ENCODE measurements at places on chromosomes 2 and 18.
A peak's percentile ranks its signal among the peaks of the same experiment; 100 is the strongest.

DNA sequence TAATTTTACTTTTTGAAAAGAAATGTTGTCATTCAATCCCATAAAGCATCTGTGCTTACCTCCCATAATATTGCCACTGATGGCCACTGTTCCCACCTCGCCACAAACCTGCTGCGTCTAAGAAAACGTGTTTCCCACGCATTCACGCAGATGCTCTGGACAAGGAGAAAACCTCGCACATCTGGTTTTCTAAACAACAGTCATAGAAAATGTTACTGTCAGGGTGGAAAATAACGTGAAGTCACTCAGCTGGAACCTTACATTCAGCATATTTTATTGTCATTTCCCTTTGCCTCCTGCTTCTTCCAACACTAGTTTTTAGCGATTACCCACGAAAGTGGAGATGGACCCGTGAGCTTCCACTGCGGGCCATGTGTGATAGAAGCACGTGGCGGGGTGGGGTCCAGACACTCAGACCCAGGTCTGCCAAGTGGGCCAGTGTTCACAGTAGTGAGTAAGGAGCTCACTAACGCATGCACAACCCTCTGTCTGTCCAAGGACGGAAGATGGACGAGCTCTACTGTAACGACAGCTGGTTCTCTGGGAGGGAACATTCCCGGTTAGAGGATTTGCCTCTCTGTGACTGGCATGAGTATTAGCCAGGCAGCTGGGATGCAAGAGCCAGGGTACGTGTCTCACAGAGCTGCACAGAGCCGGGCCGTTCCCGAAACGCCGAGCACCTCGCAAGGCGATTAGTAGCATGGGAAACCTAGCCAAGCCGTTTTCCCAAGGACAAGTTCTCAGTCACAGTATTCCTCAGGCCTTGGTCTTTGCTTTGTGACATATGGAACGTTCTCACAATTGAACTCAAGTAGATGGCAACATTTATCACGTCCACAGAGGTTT lies 94.5 kb downstream of the MTCL1 start:
- no peak for DNase-seq

DNA sequence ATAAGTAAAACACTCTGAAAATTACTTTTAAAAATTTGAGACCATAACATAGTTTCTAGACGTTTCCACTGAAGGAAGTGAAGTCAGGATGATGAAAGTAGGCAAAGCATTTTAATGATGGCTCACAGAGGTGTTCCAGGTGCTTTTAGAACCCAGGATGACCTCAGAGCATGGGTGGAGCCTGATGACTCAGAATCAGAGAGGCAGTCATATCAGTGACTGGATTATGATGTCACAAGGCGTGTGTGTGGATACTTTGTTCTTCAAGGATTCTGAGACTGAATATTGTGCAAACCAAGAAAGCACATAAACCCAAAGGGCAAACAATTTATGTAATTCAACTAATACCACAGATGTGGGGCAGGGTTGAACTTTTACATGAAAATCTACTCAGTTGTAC lies 208.0 kb upstream of the FBXO11 start:
- DNase-seq, result peak; percentile 71

- no peak for DNase-seq
Measured at GRCh38 chr2:232466221-232466620, 10.3 kb downstream of the ALPI start.

GRCh38 chr18:39561126-39561525 lies 1995.5 kb upstream of the CELF4 start:
- DNase-seq, result no peak

DNA sequence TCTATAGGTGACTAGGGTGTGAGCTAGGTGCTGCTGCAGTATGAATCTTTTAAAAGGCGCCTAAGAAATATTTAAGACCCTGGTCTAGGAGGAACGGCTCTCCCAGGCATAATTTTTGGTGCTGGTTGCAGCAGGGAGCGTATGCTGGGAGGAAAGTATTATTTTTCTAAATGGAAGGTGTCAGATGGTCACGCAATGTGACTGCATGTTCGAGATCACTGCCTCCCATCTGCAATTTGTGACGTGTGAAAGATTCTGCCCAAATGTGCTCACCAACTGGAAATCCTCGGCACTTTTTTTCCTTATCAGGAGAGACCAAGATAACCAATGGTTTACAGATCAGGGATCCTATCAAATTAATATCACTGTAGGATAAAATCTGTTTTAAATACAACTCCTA lies 95.6 kb upstream of the KLHL14 start:
- DNase-seq, result no peak

DNA sequence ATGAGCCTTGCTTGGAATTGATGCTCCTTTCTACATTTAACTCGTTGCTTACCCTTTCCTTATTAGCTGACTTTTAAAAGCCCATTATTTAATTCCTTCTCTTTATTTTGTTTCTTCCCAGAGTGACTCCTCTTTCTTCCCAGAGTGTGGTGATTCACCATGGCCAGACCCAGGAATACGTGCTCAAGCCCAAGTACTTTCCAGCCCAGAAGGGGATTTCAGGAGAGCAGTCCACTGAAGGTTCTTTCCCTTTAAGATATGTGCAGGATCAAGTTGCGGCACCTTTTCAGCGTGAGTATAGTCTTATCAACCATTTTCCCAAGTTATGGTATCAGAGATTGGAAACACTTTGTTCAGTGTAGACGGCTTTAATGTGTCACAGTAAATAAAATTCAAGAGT lies 163.7 kb downstream of the LTBP1 start:
- no peak for DNase-seq

DNA sequence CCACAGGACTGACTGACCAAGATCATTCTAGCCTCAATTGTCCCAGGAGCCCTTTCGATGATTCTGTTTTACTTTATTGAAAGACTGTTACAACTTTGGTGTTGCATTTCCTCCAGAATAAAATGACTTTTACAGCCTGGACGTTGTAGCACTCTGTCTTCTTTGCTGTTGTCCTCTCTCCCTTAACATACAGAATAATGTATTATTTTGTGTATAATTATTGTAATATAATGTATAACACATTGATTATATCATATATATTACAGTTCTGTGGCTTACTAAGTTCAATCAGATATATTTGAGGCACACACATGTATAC lies 380 bp upstream of the FANCL start:
- DNase-seq, result no peak

GRCh38 chr2:136497709-136498108 lies 267.6 kb upstream of the THSD7B start:
- no peak for DNase-seq

GRCh38 chr2:8974016-8974415 lies 29.5 kb downstream of the MBOAT2 start:
- DNase-seq, result no peak

- peak; percentile 37 for DNase-seq
Measured at GRCh38 chr2:26770986-26771586, 7.0 kb downstream of the SLC35F6 start.

- DNase-seq, result no peak
Measured at GRCh38 chr2:16204886-16205620, 264.7 kb downstream of the MYCN start.

- no peak for DNase-seq
Measured at GRCh38 chr2:194491409-194492115, 1165.5 kb upstream of the SLC39A10 start.

GRCh38 chr2:131030478-131030971 lies 62.7 kb downstream of the FAM168B start:
- DNase-seq, result no peak

DNA sequence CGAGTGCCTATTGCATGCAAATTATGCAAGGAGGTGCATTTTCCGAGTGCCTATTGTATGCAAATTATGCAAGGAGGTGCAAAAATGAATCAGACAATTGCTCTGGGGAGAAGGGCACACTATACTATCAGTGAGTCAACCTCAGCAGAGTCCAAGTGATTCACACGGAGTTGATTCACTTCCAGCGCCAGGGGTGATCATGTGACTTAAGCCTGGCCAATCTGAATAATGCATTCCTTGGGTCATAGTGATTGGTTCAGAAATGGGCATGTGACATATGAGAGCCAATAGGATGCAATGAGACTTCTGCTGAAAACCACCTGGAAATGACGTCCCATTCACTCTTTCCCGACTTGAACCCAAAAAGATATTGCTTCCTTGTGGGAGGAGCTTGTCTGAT lies 152.2 kb downstream of the DAW1 start:
- DNase-seq, result peak; percentile 3

- no peak for DNase-seq
Measured at GRCh38 chr18:34085140-34085739, 139.5 kb downstream of the NOL4 start.

DNA sequence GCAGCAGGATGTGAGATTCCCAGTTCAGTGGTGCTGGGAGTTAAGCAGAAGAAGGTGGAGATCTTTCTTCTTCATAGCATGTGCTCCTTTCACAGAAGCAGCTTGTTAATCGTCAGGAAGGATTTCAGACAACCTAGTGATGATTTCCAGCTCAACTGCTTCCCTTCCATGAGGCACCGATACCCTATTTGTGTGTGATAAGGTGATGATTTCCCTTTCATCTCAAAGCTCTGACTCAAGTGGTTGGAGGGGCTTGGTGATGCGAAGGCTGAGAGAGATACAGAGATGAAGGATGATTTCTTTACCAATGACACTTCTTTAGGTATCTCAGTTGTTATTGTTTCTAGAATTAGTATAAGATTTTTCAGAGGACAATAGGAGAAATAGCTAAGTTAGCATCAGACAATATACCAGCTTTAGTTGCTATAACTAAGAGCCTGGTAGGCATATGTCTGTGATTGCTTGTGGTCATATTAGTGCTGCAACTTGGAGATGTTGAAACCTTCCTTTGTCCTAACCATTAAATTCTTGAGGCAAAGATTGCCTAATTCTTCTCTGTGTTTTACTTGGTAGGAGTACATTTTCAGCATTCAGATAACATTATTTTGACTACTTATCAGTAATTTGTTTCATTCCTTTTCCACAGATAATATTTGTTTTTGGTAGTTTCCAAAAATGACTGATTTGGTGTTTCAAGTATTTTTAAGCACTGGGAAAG lies 111.3 kb downstream of the PLCL1 start:
- peak; percentile 27 for DNase-seq

GRCh38 chr18:56541793-56542192 lies 96.6 kb downstream of the TXNL1 start:
- peak; percentile 51 for DNase-seq

- DNase-seq, result peak; percentile 15
Measured at GRCh38 chr18:54260396-54261072, 8.8 kb upstream of the POLI start.

DNA sequence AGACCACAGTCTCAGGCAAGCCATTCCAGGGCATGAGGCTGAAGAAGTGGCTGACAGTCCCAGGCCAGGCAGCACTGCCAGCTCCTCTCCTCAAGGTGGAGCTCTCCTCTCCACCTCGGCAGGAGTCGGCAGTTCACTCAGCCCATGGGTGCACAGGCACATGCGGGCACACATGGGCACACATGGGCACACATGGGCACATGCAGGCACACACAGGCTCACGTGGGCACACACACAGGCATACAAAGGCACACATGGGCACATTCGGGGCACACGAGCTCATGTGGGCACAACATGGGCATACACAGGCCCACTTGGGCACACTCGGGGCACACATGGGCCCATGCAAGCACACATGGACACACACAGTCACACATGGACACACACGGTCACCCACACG lies 65.3 kb upstream of the TAF1B start:
- peak; percentile 31 for DNase-seq

- DNase-seq, result no peak
Measured at GRCh38 chr2:212538305-212539071, at the start of gene ERBB4. Gene ERBB4 (minus strand): TSS chr2:212538802. CDS start chr2:212538530, 272 bp downstream.

GRCh38 chr2:103009871-103010270 lies 248.0 kb downstream of the TMEM182 start:
- no peak for DNase-seq

- DNase-seq, result peak; percentile 59
Measured at GRCh38 chr2:43519643-43520221, 76.1 kb downstream of the THADA start.

DNA sequence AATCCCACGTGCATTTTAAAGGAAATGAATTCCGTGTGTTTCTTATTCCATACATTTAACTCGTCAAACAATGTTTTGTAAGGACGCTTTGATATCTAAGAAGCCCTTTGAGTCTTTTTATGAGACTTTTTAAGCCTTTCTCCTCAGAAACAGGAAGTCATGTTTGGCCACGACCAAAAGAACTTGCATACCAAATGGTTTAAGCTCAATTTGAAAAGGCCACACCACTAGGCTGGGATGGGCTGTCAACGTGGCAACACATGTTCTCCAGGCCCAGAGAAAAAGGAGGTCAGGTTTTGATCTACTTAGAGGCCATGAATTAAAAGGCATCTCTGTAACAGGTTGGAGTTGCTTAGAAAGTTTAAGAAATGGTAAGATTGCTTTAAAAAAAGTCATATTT lies 441.8 kb downstream of the CMPK2 start:
- DNase-seq, result peak; percentile 2

GRCh38 chr2:54424555-54425163 lies 31.5 kb upstream of the SPTBN1 start:
- no peak for DNase-seq

DNA sequence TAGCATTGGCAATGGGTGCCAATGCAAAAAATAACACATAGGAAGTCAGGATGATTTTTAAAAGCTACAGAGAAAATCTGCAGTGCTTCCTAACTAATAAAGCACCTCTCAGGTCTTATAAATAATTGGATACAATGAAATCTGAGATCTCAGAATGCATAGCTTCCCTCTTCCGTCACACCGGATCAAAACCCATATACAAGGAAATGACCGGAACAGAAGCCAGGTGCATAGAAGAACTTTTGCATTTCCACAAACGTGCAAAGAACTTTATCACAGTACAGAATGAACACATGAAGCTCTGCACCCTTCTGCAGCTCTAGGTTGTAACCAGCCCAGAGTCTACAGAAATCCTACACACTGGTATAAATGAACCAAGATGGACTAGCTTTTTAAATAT lies 145.4 kb downstream of the TCF4 start:
- DNase-seq, result no peak

DNA sequence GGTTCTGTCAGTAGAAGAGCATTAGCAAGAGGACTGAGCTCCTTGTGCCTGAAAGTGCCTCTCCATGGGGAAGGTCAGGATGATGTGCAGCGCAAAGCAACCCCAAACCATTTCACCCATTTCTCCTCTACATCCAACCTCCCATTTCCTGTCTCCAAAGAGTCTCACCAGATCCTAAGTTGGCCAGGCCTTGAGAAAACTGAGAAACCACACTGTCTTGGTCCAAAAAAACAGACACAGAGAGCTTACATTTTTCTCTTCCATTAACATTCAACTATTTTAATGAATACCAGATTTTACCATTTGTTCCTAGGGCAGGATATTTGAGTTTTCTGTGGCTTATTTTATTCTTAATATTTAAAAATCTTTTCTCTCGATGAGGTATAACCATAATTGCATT lies 195.0 kb downstream of the EPHA4 start:
- no peak for DNase-seq

DNA sequence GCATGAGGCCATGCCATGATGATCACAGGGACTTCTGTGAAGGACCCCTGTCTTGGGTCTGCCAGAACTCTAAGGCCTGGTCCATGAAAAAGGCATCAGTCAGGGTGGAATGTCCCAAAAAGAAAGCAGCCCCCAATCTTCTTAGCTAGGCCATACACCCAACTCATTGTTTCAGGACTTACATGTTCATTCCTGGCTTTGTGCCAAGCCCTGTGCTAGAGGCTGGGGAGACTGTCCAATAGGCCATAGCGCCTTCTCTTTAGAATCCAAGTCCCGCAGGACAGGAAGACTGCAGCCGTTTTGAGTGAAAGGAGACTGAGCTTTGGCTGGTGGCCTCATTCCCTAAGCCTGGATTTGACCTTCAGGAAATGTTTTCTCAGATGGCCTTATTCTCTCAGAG lies 247.3 kb downstream of the PRKCE start:
- DNase-seq, result no peak

GRCh38 chr2:235598532-235599531 lies 105.0 kb downstream of the AGAP1 start:
- no peak for DNase-seq

Measured in OCI-M1 (cell line).